BE2C (cell line): ENCODE measurements at places on chromosomes 2 and 18.

- DNase-seq, result no peak
Observed at GRCh38 chr2:158099716-158100115, 2.0 kb upstream of the UPP2 start.

DNA sequence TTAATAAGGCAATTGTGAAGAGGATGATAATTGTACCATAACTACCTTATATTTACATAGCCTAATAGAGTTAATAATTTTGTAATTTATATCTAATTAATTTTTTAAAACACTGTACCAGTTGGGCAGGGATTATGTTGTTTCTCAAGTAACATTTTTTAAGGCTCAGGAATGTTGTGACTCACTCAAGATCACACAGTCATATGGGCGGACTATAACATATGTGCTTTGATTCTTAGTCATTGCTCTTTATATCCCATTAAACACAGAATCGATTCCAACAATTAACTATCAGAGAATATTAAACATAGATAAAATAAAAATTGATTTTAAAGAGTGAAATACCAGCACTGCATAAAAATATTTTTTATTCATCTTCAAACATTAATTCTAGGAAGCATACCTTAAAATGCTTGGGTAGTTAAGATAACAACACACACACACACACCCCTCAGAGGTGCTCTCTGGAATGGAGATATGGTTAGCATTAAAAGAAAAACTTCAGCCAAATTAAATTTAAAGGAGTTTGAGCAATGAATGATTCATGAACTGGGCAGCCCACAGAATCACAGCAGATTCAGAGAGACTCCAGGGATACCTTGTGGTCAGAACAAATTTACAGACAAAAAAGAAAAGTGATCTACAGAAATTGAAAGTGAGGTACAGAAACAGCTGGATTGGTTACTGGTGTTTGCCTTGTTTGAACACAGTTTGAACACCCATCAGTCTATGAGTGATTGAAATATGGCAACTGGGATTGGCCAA, 869.4 kb upstream of the ID2 start:
- DNase-seq, result no peak

DNA sequence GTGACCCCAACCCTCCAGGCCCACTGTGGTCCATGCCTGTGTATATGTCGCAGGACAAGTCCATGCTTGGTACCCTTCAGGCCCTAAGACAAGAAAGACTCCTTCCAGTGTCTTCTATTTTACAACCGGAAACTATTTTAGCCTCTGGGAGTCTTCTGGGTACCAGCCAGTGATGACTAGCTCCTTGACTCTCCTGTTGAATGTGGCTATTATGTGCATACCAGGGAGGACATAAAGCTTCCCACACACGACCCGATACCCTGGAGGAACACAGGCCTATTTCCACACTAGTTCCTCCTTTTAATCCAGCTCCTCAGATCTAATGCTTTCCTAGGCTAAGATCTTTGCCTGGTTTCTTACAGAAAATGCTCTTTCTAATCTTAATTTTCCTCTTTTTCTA, 178.1 kb downstream of the NCKAP5 start:
- no peak for DNase-seq

DNA sequence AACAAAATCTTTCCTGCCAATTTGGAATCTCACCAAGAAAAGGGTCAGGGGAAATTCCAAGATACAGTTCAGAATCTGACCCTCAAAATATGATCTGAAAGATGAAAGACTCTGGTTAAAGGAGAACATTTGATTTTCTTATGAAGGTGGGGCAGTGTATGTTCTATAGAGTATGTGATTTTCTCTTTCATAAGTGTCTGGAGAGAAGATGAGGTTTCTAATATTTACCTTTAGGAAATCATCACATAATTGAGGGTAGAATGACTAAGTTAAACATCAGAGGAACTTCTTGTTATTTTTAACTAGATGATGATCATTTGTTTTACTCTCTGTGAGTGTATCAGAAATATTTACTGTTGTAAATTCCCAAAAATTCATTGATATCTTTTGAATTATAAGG, 27.8 kb upstream of the MBOAT2 start:
- no peak for DNase-seq

- DNase-seq, result no peak
Observed at GRCh38 chr2:232367591-232368233, 10.8 kb upstream of the ALPP start.

DNA sequence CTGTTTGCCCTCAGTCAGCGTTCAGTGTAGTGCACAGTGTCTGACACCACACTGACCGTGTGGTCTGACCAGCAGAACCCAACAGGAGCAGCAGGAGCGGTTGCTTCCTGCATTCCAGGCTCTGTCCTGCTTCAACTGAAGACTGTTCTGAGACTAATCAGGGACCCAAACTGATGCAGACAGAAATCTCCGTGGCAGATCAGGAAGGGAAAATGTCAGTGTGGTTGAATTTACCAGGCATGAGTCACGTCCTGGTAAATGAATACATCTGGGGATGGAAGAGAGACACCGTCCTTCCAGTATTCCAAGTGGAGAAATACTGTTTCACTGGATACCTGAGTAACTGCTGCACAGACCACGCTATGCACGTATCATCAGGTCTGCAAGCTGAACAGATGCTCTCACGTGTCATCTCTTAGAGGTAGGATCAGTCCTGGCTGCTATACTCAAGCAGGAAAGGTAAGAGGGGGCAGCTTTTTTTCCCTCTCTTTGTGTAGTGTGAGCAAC, 223.6 kb upstream of the EPAS1 start:
- DNase-seq, result peak; percentile 47

DNA sequence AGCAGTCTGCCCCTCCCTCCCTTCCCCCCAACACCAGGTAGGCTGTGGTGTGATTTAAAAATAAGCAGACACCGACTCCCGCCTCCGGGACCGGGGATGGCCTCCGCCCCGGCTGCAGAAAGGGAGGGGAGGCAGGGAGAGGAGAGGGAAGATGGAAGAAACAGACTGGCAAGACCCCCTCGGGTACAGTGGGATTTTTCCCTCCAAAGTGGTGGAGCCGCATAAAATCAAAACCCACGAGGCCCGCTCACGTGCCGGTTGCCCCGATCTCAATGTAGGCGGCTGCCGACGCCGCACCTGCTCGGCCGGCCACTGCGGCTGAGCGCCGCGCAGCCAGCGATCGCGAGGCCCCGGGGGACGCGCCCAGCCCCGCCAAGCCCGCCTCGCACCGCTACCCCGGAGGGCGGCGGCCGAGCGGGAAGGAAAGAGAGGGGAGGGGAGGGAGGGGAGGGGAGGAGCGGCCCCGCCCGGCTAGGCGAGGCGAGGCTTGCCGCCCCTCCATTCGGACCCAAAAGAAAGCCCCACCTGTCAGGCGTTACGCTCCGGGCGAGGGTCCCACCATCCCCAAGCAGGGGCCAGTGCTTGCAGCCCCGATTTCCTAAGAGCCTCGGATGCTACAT, 811 bp downstream of the ADD2 start:
- peak; percentile 52 for DNase-seq

GRCh38 chr18:74916773-74917393, 292.1 kb downstream of the PTGR3 start:
- no peak for DNase-seq

- peak; percentile 79 for DNase-seq
Observed at GRCh38 chr2:180980106-180980942, at the start of gene UBE2E3. UBE2E3 (plus strand) TSS chr2:180980605; CDS start chr2:180982043, 1,438 bp downstream.

DNA sequence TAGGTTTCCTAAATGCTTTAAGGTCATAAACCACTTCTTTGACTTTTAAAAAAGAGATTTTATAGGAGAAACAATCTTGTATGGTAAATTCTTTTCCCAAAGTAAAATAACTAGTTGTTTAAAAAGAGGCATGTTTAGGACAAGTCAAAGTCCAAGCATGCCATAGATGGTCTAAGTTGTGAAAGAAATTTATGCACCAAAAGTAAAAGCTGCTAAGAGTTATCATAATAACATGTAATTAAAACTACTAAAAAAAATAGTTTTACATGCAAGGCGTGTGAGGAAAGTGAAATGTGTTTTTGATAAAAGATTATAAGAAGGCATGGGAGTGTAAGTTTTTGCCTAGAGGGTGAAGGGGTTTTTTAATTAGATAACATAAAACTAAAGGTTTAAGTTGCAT, 22.5 kb downstream of the FAM210A start:
- no peak for DNase-seq

GRCh38 chr2:235908826-235909225, 259.4 kb downstream of the GBX2 start:
- DNase-seq, result no peak

GRCh38 chr2:43522177-43522576, 73.7 kb downstream of the THADA start:
- DNase-seq, result peak; percentile 22

DNA sequence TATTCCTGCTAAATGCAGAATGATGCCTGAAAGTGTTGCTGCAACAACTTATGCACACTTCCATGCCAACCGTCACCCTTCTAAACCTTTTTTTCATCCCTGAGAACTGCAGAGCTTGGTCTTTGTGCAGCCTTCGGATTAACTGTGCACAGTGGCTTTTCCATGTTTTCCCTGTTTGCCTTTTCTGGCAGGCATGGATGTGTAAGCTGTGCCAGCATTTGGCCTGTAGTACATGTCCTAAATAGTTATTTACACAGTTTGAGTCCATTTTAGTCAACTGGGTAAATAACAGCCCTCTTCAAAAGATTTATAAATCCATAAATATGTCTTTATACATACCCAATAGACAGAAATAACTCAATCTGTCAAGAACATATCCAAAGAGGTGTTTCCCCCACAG, 31.5 kb downstream of the MEIS1 start:
- DNase-seq, result no peak

DNA sequence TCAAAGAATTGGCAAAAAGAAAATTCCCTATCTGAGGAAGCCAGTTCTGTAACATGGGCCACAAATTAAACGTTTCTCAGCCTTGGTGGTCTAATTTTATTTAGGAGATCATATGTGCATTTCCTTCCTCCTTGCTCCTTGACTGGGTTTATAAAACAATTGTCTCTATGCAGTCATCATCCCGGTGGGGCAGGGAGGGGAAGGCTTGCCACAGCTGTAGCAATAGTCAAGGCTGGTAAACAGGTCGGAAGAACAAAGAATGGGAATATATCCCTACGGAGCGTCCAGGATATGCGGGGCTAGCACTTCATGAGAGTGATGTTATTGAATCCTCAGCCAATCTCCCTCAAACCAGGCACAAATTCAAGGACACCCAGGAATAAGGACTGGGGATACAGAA, 143.8 kb downstream of the RNF152 start:
- DNase-seq, result no peak

DNA sequence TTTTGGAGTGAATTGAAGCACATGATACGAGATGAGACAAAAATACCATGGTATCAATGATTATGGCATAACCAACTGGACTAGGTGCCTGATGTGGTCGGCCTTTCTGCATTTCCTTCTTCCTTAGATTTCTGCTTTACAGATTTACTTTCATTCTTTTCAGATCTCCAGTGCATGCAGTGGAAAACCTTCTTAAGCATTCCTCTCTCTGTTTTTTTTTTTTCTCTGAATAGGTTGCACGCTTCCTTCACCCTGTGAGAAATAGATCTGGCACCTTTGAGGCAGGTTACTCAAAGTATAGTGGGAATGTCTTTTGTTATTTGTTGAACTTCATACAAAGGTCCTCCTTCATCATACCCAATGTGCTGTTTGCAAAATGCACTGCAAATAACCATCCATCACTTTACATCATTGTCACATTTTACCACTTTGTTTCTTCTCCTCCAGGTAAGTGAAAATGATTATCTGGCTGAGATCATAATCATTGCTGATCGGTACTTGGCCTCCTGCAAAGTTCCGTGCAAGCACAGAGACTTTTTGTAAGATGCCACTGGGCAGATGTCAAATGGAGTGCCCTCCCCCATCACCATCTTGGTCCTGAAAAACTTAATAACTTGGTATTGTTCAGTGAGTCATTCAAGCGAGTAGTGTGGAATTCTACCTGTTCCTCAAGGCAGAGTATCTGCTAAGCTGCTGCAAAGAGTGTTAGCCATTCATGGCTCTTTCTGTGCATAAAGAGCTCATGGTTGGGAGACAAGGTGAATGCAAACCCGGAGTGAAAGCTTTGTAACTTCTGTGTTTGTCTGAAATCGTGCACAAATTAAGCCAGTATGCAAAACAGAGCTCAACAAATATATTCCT, 30.0 kb upstream of the KLHL14 start:
- DNase-seq, result no peak

GRCh38 chr2:6919901-6920742, 2.9 kb downstream of the RNF144A start:
- DNase-seq, result no peak

DNA sequence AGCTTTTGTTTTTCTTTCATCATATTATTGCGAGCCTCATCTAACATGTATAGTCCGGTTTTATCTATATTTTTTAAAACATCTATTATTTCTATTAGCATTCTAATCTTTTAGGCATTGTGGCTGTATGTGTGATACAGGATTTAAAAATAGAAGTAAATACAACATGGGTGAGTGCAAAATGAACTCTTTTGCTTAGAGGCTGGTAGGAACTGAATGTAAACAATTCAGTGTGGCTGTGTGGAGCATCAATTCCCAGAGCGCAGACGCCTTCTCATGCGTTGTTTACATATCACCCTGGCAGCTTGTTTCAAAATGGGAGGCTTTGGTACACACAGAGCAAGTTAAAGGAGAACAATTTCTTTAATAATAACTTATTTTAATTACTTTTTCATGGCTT, 836 bp downstream of the DTNA start:
- DNase-seq, result no peak

GRCh38 chr2:70670626-70671025, 97.4 kb downstream of the ADD2 start:
- DNase-seq, result no peak
